ENCODE measurements at places on chromosomes 6 and 20. TPM values are rescaled to one million over a fixed set of nuclear protein-coding genes. Genes with fewer than 3 reads are reported as not detected.

DNA sequence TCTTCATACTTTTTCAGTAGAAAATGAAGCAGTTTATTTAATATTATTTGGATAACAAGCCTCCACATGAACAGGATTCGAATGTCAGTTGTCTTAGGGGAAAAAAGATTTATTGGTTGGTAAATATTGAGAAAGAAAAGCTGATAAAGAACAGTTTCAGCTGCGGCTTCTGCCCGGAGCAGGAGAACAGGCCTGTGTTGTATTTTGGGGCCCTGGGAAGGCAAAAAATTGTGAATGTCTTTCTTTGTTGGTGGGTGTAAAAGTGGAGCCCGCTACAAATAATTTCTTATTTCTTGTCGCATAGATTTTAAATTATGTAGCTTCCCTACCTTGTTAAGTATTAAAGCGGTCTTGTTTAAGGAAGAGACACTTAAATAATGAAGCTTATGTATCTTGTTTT lies 90.5 kb upstream of the PAX1 start:
- DNase-seq, result no peak

- no peak for DNase-seq
Measured at GRCh38 chr6:137783710-137784109, 83.3 kb upstream of the TNFAIP3 start.

GRCh38 chr20:61502433-61502832 lies 250.4 kb downstream of the CDH4 start:
- no peak for DNase-seq

The KCNB1 gene
- 5.4 TPM for total RNA-seq

The F13A1 gene
- total RNA-seq, result 23.9 TPM
